GF-D8 (cell line): ENCODE measurements at places on chromosomes 6 and 20.

- DNase-seq = no peak
Measured at GRCh38 chr6:10256113-10256690, 158.7 kb downstream of the TFAP2A start.

- DNase-seq = no peak
Measured at GRCh38 chr20:17568972-17569521, 828 bp upstream of the DSTN start.

- DNase-seq = no peak
Measured at GRCh38 chr20:3787324-3788014, 929 bp upstream of the CENPB start.

GRCh38 chr20:13098720-13099355 lies 90.1 kb downstream of the SPTLC3 start:
- no peak for DNase-seq

DNA sequence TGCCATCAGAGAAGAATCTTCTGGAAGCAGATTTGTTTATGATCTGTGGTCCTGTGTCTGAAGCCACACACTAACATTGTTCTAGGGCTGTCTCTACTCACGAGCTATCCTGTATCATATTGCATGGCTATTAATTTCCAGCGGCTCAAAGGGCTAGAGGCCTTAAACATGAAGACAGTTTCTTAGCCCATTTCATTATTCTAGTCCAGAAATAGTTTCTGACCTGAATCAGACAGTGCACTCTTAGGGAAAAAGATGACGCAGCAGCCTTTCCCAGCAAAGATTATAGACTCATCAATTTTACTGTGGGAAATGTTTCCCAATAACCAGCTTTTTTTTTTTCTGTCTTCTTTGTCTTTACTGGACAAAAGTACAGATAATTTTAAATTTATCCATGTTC lies 105.3 kb upstream of the SUPT3H start:
- DNase-seq = no peak

GRCh38 chr6:166957805-166958076 lies 1.4 kb upstream of the RNASET2 start:
- no peak for DNase-seq
